ENCODE measurements at places on chromosomes 2 and 18.

DNA sequence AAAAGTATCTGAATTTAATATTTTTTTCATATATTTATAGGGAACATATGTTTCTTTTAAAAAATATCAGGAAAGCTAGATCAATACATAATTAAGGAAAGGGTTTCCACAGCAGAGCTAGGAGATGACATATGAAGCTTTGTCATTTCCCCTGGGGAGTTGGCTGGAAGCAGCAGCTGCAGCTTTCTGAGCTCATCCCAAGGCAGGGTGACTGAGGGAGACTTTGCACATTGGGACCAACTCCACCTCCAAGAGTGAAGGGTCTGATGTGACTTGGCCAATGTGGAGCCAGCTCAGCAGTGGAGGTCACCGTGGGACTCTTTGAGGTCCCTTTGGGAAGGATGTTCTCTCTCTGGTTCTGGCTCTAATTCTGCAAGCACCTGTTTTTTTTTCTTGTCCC is 315.1 kb downstream of the RDH14 start:
- DNase-seq, result no peak

- no peak for DNase-seq
Observed at GRCh38 chr2:219957820-219958219, 330.4 kb downstream of the SLC4A3 start.

- DNase-seq, result no peak
Observed at GRCh38 chr2:60482222-60482621, 71.2 kb downstream of the BCL11A start.

DNA sequence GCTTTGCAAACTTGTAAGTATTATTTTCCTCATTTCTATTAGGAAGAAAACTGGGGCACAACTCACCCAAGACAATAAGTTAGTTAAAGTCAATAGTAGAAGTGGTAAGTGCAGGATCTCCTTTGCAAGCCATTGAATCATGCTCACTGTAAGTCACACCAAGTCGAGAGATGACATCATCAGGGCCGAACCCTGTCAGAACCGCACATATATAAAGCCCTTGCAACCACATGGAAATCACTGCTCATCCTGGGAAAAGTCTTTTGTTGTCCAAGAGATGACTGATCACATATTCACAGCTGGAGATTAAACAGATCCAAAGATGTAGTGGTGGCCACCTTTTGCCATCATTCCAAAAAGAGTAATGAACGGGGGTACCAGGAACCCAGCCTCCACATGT is 484.8 kb upstream of the ID2 start:
- DNase-seq, result no peak

GRCh38 chr2:179655627-179656026 is 205.8 kb downstream of the ZNF385B start:
- no peak for DNase-seq

DNA sequence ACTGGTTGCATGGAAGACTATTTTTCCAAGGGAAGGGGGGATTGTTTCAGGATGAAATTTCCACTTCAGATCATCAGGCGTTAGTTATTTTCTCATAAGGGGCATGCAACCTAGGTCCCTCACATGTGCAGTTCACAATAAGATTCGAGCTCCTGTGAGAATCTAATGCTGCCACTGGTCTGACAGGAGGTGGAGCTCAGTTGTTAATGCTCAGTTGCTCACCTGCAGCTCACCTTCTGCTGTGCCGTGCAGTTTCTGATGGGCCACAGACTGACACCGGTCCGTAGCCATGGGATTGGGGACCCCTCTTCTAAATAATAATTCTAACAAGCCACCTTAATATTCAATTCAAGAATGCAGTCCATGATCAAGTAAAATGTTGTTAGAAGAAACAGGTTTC is 34.9 kb downstream of the PLCL1 start:
- DNase-seq, result no peak

- DNase-seq, result no peak
Observed at GRCh38 chr2:31383471-31384153, 30.9 kb downstream of the XDH start.

DNA sequence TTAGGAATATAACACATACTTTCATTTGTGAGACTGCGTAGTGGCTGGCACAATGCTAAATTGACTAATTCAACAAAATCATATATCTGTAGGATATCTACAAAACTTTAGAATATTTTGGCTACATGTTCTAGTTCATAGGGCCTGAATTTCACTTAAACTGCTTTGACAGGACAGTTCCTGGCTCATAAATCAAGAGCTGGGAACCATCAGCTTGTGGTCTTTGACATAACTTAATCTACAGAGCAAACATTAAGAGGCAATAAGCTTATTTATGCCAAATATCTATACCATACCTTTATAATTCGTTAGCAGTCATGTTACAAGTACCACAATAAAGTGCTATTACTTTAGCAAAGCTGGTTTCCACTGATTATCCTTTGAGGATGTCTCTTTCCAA is 83.5 kb downstream of the ROCK2 start:
- no peak for DNase-seq

DNA sequence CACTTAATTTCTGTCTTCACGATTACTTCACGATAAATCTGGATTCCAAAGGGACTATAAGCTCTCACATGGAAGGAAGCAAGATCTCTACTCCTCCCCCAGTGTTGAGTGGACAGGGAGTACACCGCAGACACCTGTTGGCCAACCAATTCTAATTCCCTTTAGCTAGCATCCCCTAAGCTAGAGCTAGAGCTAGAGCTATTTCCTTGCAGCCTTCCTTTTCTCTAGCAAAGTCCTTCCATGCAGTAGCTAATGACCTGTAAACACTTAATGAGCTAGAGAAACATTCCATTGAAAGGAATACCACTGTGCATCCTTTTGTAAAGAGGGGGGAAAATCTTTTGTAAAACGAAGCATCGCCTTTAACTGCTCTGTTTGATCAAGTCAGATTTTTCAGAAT is 56.5 kb downstream of the BCL11A start:
- no peak for DNase-seq

- DNase-seq, result no peak
Observed at GRCh38 chr2:3171564-3172264, 205.9 kb downstream of the EIPR1 start.

DNA sequence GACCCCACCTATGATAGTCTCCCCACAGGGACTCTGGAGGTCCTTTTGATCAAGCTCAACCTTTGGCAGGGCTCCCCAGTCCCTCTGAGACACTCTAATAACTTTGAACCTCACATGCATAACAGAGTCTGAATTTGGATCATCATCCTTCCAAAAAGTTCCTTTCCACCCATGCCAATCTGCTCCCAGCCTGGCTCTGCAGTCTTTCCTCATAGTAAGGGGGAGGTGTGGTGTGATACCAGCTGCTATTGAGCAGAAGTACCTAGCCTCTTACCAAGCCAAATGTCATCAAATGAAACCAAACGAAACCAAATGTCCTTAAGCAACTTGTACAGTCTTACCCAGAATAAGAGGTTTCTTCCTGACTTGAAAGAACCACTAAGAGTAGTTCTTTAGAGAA is 36.5 kb downstream of the DTNA start:
- no peak for DNase-seq

- DNase-seq, result no peak
Observed at GRCh38 chr2:189486237-189486770, 45.0 kb downstream of the WDR75 start.

DNA sequence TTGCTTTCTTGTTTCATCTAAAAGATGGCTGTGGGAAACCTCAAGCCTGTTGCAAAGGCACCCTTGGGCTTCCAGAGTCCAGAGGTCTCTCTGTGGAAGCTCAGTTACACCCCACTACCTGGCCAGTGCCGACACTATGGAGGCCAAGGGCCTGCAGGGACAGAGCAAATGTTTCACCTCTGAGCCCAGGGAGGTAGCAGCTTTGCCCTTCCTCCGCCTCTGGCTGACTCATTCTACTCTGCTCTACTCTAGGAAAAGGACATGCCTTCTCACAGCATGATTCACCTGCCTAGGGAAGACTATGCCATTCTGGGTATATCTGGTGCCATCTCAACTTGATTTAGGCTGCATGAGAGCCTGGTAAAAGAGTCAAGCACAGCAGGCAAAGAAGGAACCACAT is 12.2 kb downstream of the MYOM1 start:
- DNase-seq, result no peak

- no peak for DNase-seq
Observed at GRCh38 chr18:49553003-49553402, 8.9 kb upstream of the LIPG start.

DNA sequence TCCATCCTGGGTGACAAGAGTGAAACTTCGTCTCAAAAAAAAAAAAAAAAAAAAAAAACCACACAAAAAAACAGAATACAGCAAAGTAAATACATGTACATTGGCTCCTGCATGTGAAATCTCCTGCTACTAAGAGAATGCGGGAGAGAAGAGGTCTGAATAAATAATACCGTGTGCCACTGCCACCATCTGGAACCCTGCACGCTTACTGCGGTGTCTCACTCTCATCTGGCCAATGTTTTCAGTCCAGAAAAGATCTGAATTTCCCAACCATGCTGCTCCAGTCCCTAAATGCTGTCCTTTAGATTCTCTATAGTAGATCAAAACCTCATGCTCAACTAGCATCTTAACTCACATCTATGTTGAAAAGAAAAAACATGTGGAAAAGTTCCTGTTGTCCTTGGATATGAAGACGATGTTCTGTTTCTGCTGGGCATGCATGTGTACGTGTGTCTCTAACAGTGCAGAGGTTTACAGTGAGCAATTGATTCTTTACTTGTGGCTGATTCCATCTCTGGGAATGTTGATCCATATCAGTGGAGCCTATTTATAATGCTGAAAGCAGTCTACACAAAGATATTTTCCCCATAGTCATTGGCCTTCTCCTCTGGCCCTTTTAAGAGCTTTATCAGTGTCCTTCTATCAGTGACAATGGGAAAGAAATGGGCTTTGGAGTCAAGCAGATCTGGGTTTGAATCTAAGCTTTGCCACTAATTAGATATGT is 11.9 kb downstream of the STON1 start:
- DNase-seq, result no peak

GRCh38 chr2:104704496-104705245 is 149.2 kb upstream of the POU3F3 start:
- DNase-seq, result no peak

DNA sequence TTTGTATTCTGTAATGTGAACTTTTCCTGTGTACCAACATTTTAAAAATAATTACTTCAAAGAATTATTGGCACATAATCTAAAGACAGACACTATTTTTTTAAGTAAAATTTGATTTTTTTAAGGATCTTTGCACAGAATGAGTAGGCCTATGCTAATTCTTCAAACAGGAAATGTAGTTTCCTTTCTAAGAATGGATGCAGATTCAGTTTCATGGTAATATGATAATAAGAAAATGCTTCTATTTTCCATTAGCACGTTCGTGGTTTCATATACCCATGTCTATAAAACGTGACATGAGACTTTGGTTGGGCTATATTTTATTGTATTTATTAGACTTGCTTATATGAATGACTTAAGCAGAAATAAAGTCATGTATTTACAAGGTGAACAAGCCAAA is 191.8 kb upstream of the RBBP8 start:
- DNase-seq, result no peak

GRCh38 chr2:54063967-54064535 is 51.4 kb upstream of the ACYP2 start:
- DNase-seq, result no peak

DNA sequence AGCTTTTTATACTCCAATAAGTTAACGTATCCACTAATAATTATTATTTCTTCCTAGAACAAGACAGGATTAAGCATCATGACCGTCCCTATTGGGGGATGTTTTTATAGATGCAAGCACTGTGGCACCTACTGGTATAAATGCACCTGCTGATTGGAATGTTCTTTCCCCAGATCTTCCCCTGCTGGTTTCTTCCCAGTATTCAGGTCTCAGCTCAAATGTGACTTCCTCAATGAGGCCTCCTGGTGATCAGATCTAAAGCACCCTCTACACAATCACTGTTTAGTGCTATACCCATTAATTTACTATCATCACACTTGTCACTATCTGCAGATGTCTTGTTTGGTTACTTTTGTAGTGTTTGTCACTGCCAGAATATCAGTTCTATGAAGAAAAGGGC is 3.9 kb upstream of the TYMS start:
- DNase-seq, result no peak

GRCh38 chr2:236105955-236106607 is 62.1 kb downstream of the GBX2 start:
- no peak for DNase-seq

DNA sequence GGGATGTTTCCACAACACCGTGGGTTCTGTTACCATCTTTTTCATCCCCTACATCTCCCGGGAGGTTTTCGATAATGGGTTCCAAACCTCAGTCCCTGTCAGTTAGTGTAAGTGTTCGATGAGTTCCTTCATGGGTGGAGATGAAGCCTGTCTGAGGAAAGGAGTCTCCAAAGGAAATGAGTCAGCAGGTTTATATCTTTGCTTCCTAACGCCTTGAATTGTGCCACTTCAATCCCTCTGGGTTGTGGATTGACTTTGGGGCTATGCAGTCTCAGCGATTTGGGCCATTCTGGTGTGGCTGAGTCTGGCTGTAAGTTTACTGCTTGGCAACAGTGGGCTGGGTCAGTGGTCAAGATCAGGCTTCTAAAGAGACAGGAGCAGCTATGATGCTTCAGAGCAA is 1.2 kb downstream of the SERPINB5 start:
- DNase-seq, result no peak

- no peak for DNase-seq
Observed at GRCh38 chr2:176873403-176873802, 339.2 kb upstream of the HNRNPA3 start.

- DNase-seq, result no peak
Observed at GRCh38 chr2:180849851-180850250, 130.6 kb upstream of the UBE2E3 start.

DNA sequence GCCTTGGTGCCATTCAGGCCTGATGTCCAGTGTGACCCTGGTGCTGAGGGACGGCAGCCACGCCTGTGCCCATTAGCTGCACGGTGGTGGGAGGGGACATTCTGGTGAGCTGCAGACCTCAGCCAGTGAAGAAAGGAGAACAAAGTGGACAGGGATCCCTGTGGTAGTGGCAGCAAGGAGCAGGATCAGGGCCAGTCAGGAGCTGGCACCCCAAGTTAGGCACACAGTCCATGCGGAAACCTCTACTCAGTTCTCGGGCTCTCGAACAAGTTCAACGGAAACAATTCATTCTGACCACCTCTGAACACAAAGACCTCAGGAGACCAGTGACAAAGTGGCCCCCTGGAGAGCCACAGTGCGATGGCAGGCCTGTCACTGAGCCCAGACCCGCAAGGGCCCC is 30.1 kb downstream of the COA5 start:
- DNase-seq, result no peak
